HepG2 (cell line): ENCODE measurements at places on chromosomes 3 and 15.
A peak's percentile ranks its signal among the peaks of the same experiment; 100 is the strongest.

- H3K4me3 ChIP-seq: no peak overlapping the region
- peaks cover 6% of the 10 kb centered on the region; the same call in 1 of the 3 replicates for H3K27me3 ChIP-seq
- no peaks in the 10 kb centered on the region for H3K4me1 ChIP-seq
- H3K36me3 ChIP-seq: no peaks in the 10 kb centered on the region
Observed at GRCh38 chr15:33600212-33600611, 289.4 kb downstream of the RYR3 start.

- peak; percentile 30 for DNase-seq
- peaks cover 12% of the 10 kb centered on the region for H3K4me1 ChIP-seq
- H3K27ac ChIP-seq: no peak within 1 kb of the TSS
- H3K27me3 ChIP-seq: peaks cover 9% of the 10 kb centered on the region
- H3K36me3 ChIP-seq: no peaks in the 10 kb centered on the region
Observed at GRCh38 chr3:151085227-151085888, at the start of gene MED12L. Gene MED12L (plus strand): TSS chr3:151085664. CDS start chr3:151086927, 1,263 bp downstream.

- no peak overlapping the region for H3K4me3 ChIP-seq
- no peak overlapping the region for H3K27ac ChIP-seq
- no peak for DNase-seq
- no peaks in the 10 kb centered on the region for H3K4me1 ChIP-seq
- no peaks in the 10 kb centered on the region for H3K27me3 ChIP-seq
- H3K36me3 ChIP-seq: no peaks in the 10 kb centered on the region
Observed at GRCh38 chr15:50523851-50524251, 22.6 kb downstream of the USP50 start.

- H3K4me1 ChIP-seq: no peaks in the 10 kb centered on the region
- no peak for DNase-seq
- no peaks in the 10 kb centered on the region for H3K27me3 ChIP-seq
- no peak overlapping the region for H3K4me3 ChIP-seq
Observed at GRCh38 chr3:54826251-54826691, 101.6 kb downstream of the LRTM1 start.
